Endothelial cell (in vitro differentiated cells): ENCODE measurements at places on chromosomes 12 and 14.

GRCh38 chr12:779745-780734, 27.7 kb downstream of the WNK1 start:
- DNase-seq: no peak
- H3K36me3 ChIP-seq: no peaks in the 10 kb centered on the region
- no peaks in the 10 kb centered on the region for H3K27me3 ChIP-seq
- H3K4me1 ChIP-seq: peaks cover 13% of the 10 kb centered on the region

DNA sequence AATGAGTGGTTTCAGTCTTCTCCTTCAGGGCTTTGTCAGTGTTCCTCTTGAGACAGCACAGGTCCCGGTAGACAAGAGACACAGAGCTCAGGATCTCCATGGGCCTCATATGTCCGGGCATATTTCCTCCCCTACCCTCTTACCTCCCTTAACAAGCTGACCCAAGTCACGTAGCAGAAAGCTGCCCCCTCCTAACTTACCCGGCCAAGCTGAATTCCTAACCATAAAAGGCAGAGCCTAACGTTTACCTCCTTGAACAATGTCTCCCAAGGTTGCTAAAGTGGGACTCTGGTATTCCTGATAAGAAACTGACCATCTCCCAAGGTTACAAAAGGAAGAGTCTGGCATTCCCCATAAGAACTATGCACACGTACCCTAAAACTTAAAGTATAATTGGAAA, 182.2 kb upstream of the USP15 start:
- H3K27ac ChIP-seq: no peak overlapping the region
- H3K36me3 ChIP-seq: no peaks in the 10 kb centered on the region
- no peak for DNase-seq
- no peaks in the 10 kb centered on the region for H3K27me3 ChIP-seq
- H3K4me1 ChIP-seq: no peaks in the 10 kb centered on the region
- no peak overlapping the region for H3K4me3 ChIP-seq

GRCh38 chr12:23217158-23217557, 592.2 kb downstream of the ETNK1 start:
- no peak overlapping the region for H3K27ac ChIP-seq
- no peak for DNase-seq
- H3K36me3 ChIP-seq: peaks cover 3% of the 10 kb centered on the region
- H3K4me3 ChIP-seq: no peak overlapping the region

DNA sequence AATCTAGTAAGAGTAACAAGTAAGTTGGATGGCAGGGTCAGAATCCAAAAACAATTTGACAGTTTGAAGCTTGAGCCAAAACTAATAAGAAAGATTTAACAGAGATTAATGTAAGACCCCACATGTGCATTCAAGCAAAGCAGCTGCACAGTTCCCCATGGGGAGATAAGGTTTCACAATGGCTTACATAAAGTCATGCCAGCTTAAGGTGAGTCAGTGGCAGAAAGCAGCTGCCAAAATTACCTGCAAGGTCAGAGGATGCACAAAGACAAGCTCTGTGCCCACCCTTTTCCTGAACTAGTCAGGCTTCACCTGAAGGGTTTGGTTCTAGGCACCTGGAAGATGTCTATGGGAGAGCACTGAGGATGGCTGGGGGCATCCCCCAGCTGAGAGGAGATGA, 36.6 kb upstream of the KRT77 start:
- DNase-seq: no peak
- H3K36me3 ChIP-seq: no peaks in the 10 kb centered on the region
- H3K27me3 ChIP-seq: peaks cover 4% of the 10 kb centered on the region
- H3K4me3 ChIP-seq: no peak overlapping the region

DNA sequence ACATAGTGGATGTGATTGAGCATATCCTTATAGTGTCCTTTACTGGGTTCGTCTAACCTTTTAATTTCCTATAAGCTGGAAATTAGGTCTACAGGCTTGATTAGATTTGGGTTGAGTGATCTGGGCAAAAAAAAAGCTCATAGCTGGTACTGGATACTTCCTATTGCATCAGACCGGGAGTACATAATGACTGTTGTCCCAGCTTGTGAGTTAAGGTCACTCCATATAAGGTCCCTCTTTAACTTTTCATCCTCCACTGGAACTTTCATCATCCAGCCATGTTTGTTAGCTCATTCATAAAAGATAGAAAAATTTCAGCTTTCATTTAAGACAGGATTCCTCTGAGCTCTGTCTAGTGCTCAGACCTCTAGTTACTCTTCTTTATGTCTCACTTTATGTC, 80.8 kb downstream of the C14orf132 start:
- peaks cover 4% of the 10 kb centered on the region for H3K27me3 ChIP-seq
- H3K4me1 ChIP-seq: no peaks in the 10 kb centered on the region

GRCh38 chr12:75658286-75658685, 146.9 kb upstream of the KRR1 start:
- H3K4me1 ChIP-seq: peaks cover 7% of the 10 kb centered on the region
- no peaks in the 10 kb centered on the region for H3K36me3 ChIP-seq
- H3K27ac ChIP-seq: no peak overlapping the region
- H3K27me3 ChIP-seq: no peaks in the 10 kb centered on the region
- DNase-seq: no peak

DNA sequence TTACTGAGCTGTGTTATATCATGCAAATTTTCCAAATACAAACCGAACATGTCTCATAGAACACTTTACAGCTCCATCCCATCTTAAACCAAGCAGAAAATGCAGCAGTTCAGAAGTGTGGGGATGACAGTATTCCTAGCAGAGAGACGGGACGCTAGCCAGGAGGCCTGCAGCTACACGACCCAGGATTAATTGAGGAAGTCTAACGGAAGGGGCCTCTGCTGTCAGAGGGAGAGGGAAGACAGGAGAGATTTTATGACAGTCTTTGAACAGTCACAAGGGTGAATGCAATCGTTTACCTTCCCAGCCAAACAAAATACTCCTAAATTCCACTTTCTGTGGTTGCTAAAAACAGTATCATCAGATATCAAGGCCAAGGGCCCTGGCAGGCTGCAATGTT, 261.9 kb downstream of the TMEM132D start:
- no peak for DNase-seq
- peaks cover 7% of the 10 kb centered on the region for H3K36me3 ChIP-seq
- no peak overlapping the region for H3K27ac ChIP-seq
- H3K4me1 ChIP-seq: no peaks in the 10 kb centered on the region

DNA sequence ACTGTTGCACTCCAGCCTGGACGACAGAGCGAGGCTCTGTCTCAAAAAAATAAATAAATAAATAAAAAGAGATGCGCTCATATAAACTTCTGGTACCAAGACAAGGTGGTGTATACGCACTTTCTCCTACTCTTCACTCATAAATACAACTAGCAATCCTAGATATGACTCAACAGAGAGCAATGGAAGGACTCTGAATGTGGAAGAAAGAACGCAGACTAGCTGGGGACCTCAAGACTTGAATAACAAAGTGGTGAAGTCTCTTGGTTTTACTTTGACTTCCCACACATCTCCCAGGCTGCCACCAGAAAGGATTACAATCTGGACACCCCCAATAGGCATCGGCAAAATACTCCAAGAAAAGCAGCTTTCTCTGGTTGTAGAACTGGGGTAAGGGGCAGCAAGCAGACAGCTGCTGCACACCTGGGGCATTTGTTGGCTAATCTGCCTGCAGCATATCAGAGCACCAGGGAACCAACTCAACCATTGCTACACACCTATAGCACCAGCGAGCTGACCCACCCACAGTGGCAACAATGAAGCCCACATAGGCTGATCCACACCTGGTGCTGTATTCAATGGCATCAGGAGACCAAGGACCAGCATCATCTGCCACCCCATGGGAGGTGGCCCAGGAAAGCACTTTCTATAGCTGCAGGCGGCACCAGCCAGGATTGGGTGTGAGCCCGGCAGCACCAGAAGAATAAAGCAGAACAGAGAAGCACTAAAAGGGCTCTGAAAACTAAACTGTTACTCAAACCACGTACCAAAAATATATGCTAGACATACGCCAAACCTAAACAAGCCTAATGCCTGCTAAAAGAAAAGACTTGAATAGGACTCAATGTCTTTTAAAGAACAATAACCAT, 1231.7 kb upstream of the TMEM132C start:
- H3K4me1 ChIP-seq: no peaks in the 10 kb centered on the region
- no peak overlapping the region for H3K4me3 ChIP-seq
- no peak overlapping the region for H3K27ac ChIP-seq
- no peaks in the 10 kb centered on the region for H3K27me3 ChIP-seq

DNA sequence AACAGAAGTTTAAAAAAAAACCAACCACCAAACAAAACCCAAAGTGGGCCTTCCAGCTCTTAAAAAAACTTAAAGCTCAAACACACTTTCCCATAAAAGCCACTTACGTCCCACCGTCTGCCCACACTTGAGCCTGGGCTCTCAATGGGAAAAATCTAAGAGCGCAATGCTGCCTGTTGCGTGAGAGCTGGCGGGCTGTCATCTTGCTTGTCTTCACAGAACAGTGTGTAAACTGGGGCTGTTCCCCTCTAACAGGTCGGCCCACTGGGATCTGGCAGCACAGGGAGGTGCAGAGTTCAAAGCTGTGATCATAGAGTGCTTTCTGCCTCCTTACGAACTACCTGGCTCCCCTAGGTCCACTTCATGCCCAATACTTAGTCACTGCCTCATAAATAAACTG, 80.0 kb downstream of the DICER1 start:
- no peak overlapping the region for H3K27ac ChIP-seq
- peaks cover 2% of the 10 kb centered on the region for H3K27me3 ChIP-seq
- DNase-seq: no peak
- H3K4me1 ChIP-seq: no peaks in the 10 kb centered on the region
- no peak overlapping the region for H3K4me3 ChIP-seq

- H3K36me3 ChIP-seq: no peaks in the 10 kb centered on the region
- H3K4me3 ChIP-seq: peak overlapping the region; percentile 97
- H3K27me3 ChIP-seq: peaks cover 6% of the 10 kb centered on the region
- peak overlapping the region; percentile 84 for H3K27ac ChIP-seq
- peaks cover 23% of the 10 kb centered on the region for H3K4me1 ChIP-seq
- DNase-seq: peak; percentile 57
Observed at GRCh38 chr12:88579161-88579517, 1.1 kb downstream of the KITLG start.

- no peaks in the 10 kb centered on the region for H3K36me3 ChIP-seq
- DNase-seq: no peak
- peaks cover under 1% of the 10 kb centered on the region for H3K27me3 ChIP-seq
Observed at GRCh38 chr14:68518166-68518565, 274.7 kb downstream of the ZFP36L1 start.

DNA sequence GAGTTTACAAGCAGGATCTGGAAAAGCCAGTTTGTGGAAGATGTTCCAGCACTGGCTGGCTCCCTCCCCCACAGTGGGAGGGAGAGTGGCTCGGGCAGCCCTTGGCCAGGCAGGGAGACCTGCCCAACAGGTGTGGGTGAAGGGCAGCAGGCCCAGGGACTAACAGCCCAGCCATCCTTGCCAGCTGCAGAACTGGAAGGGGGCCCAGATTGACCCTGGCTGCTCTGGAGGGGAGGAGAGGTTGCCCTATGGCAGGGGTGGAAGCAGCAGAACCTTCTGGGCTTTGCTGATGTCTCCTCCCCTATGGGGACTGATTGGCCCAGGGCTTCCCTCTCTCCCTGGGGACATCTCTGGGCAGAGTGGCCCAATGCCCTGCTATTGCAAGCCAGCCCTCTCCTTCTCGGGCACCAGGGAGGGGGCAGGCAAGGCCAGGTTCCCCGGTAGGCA, 20.5 kb downstream of the IRF2BPL start:
- DNase-seq: no peak
- H3K27ac ChIP-seq: no peak overlapping the region
- peaks cover 2% of the 10 kb centered on the region for H3K4me1 ChIP-seq
- H3K36me3 ChIP-seq: peaks cover 4% of the 10 kb centered on the region

GRCh38 chr14:34223373-34224148, 238.5 kb downstream of the SPTSSA start:
- H3K27me3 ChIP-seq: peaks cover 1% of the 10 kb centered on the region
- H3K36me3 ChIP-seq: no peaks in the 10 kb centered on the region
- H3K4me1 ChIP-seq: peaks cover 5% of the 10 kb centered on the region
- no peak overlapping the region for H3K4me3 ChIP-seq

- H3K36me3 ChIP-seq: no peaks in the 10 kb centered on the region
- no peak overlapping the region for H3K27ac ChIP-seq
- no peaks in the 10 kb centered on the region for H3K4me1 ChIP-seq
- no peaks in the 10 kb centered on the region for H3K27me3 ChIP-seq
- no peak overlapping the region for H3K4me3 ChIP-seq
- DNase-seq: no peak
Observed at GRCh38 chr14:86838363-86838762, 1154.6 kb downstream of the GALC start.

- H3K4me1 ChIP-seq: no peaks in the 10 kb centered on the region
Observed at GRCh38 chr14:88075269-88075981, 70.5 kb downstream of the GPR65 start.

DNA sequence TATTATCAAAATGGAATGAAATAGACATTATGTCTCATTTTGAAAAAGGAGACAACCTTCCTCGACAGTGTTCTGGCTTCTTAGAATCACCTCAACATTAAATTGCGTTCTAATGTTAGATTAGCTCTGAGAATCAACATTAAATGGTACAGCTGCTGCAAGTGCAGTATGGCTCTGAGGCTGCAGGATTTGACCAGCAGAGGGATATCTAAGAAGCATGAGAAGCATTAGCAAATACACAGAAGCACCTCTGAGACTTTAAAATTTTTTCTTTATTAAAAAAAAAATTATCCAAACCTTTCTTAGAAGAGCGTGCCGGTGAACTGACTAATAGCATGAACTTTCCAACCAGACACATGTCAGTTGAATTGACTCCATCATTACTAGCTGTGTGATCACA, 253.4 kb upstream of the LRIG3 start:
- H3K27ac ChIP-seq: no peak overlapping the region
- H3K27me3 ChIP-seq: no peaks in the 10 kb centered on the region
- H3K4me3 ChIP-seq: no peak overlapping the region
